ENCODE measurements at places on chromosomes 11 and 22. TPM values are rescaled to one million over a fixed set of nuclear protein-coding genes. Genes with fewer than 3 reads are reported as not detected.

RAG2 gene
- not detected for total RNA-seq

PNPLA5 gene
- total RNA-seq: not detected

CLMP gene
- total RNA-seq: 3.3 TPM

VWCE gene
- 0.69 TPM for total RNA-seq

TRIM48 gene
- not detected for total RNA-seq

EHBP1L1 gene
- total RNA-seq: 18.0 TPM

ARHGEF17 gene
- 19.0 TPM for total RNA-seq

APOA4 gene
- total RNA-seq: not detected
